Vagina (tissue), 2 donors: ENCODE measurements at places on chromosomes 4 and X.

- DNase-seq = no peak
Measured at GRCh38 chr4:184616633-184617551, 32.4 kb downstream of the CASP3 start.

- no peak for DNase-seq
Measured at GRCh38 chr4:111946800-111947199, 198.5 kb upstream of the FAM241A start.

DNA sequence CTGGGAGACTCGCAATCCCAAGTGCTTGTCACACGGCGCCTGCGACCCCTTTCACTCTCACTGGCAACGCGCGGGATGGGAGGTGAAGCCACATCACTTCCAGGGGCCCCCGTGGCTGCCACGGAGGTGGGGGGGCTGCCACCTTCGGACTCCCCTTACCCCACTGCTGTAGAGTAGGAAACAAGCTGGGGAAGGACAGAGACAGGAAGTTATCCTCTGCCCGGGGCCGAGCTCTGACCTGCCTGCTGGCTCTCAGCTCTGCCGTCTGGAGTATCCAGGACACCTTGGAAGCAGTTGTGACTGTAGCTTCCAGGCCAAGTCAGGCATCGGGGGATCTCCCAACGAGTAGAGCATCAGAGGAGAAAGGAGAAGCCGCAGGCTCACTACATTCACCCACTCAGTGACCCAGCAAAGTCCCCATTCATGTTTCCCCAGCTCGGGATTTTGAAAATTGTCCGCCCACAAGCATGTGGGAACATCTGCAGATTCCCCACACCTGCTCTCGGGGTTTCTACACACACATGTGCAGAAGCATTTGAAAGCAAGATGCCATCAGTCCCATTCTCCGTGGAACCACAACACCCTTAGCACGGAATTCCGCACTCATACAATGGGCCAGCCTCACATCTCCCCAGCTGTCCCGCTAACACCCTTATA, 10.8 kb downstream of the PDZD4 start:
- DNase-seq = no peak

DNA sequence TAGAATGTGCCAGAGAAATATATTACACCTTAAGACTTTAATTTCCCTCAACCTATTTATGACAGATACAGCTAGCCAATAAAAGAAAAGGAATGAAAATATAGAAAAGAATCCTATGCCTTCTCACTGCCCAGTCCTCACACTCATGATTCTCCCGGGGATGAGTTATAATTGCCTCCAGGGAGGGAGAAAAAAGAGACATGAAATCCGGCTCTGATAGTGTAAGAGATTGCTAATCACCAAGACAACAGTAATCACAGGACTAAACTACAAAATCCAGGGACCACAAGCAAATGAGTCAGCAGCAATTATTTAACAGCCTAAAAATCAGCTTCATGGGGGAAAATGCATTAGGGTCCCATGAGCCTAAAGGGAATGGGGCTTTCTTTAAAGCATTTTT, 95.9 kb upstream of the DUSP21 start:
- DNase-seq = no peak

DNA sequence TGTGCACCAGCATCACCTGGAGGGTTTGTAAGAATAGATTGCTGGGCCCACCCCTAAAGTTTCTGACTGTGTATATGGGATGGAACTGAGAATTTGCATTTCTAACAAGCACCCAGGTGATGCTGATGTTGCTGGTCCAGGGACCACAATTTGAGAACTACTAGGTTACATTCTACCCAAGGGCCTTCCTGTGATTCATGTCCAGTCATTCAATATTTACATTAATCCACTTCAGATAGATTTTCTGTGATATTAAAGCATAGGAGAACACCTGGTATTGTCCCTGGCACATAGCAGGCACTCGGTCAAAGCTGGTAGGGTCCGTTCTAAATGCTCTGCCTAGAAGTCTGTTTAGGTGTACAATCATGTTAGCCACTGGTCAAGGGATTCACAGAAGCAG, 19.5 kb upstream of the XPNPEP2 start:
- DNase-seq = no peak

GRCh38 chr4:177119021-177119471, 190.6 kb upstream of the NEIL3 start:
- DNase-seq = no peak

- no peak for DNase-seq
Measured at GRCh38 chrX:96763608-96764007, 79.0 kb downstream of the DIAPH2 start.

DNA sequence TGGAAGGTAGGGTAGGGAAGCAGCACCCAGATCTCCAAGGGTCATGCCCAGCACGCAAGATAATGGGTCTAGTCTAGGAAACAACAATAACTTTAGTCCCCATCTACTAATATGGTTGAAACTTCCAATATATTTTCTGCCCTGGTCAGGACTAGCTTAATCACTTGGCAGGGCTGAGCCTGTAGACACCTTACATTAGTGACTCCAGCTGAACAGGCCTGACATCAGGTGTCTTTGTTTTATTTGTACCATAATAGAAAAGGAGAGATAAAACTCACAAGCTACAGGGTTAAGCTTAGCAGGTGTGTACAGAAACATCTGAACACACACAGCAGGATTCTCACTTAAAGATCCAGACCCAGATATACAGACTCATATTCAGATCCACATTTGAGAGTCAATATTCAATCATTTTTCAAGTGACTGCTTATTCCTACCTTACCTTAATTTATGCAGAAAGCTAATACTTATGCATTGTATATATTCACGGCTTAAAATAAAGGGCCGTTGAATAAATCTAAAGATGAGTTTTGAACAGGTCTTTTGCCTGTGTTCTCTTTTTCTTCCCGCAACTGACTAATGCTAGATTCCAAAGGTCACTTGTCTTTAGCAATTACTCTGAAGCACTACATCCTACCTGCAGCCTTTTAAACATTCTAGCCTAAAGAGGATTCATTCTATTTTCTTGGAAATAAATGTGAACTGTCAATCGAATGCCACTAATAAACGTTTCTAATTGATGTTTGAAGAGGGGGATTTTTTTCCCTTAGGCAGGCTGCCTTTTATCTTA, 745.3 kb downstream of the RPA4 start:
- no peak for DNase-seq

GRCh38 chr4:181823645-181824044, 419.6 kb upstream of the TENM3 start:
- no peak for DNase-seq

- peak; percentile 58 for DNase-seq
Measured at GRCh38 chrX:69320116-69320515, 154.9 kb upstream of the PJA1 start.

DNA sequence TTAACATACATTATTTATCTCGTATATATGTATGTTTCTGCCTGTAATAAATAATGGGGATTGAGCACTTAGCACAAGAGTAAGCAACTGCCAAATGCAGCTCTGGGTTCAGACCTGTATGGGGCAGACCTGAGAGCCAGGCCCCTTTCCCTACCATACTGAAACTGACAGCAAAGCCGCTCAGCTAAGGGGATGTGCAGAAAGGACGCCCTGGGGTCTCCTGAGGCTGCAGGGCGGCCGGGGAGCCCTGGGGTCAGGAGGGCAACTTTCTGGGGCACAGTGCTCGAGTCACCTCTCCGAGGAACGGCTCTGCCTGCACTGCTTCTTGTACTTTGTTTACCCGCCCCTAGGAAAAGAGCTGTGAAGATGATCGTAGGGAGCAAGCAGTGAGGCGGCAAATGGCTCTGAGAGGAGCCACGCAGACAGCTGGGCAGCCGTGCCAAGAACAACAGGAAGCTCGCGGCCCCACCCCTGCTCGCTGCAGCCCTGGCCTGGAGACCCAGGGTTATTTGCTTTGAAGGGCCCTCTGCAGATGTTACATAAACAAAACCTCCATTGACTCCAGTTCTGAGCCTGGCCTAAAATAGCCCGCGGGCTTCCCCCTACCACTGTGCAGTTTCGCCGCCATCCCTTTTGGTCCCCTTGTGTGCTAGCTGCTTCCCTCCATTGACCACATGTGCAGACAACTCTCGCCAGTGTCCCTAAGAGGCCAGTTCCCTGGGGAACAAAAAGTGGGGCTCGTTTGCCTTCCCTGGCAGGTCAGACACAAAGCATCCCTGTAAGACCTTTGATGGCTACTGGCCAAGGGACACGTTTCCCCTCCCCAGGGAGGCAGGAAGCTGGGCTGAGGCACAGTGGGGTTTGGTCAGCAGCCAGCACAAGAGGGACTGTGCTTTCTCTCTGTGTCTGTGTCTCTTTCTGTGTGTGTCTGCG, 111.3 kb upstream of the LNX1 start:
- no peak for DNase-seq

- no peak for DNase-seq
Measured at GRCh38 chrX:108699368-108699767, 37.0 kb downstream of the IRS4 start.

DNA sequence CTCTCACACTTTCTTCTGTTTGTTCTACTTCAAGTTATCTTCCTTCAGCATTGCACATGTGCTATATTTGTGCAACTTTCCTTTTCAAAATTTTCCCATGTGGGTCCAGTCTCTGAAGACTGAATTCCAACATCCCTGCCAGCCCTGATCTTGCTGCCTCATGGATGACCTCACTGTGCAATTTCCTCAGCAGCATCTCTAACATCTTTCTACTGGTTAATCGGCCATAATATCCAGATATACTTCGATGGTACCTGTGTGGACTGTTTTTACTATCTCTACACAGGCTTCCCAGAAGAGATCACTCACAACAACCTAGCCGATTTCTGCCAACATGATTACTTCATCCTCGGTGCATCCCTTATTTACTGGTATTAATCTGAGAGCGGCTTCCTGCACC, 41.5 kb downstream of the GPM6A start:
- DNase-seq = no peak

DNA sequence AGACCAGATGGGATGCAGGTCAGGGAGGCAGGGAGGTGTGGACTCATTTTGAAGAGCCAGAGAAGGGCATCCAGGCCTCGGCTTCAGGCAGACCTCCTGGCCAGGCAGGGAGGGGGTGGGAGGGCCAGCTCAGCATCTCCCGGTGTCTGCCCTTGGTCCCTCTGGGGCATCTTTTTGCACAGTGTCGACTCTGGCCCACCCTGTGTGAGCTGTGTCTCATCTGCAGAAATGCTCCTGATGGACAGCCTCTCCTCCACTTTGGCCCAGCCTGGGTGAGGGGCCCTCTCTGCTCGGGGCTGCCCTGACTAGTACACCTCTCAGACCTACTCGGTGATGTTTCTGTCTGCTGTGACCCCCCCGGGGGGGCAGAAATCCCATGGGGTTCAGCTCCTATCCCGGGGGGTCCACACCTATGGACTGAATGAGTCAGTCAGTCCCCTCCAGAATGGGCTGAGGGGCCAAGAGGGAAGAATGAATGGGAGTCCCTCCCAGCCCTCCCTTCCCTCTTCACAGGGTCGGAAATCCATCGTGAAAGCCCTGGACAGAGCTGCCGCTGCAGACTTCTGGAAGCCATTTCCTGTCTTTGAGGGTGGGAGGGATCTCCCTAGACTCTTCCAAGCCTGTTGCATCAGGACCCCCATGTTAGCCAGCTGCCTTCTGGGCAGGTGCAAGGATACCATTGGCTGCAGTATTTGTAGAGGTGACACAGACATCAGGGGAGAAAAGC, 196.7 kb upstream of the PSAPL1 start:
- DNase-seq = no peak

GRCh38 chr4:173924561-173924960, 358.9 kb downstream of the FBXO8 start:
- no peak for DNase-seq

DNA sequence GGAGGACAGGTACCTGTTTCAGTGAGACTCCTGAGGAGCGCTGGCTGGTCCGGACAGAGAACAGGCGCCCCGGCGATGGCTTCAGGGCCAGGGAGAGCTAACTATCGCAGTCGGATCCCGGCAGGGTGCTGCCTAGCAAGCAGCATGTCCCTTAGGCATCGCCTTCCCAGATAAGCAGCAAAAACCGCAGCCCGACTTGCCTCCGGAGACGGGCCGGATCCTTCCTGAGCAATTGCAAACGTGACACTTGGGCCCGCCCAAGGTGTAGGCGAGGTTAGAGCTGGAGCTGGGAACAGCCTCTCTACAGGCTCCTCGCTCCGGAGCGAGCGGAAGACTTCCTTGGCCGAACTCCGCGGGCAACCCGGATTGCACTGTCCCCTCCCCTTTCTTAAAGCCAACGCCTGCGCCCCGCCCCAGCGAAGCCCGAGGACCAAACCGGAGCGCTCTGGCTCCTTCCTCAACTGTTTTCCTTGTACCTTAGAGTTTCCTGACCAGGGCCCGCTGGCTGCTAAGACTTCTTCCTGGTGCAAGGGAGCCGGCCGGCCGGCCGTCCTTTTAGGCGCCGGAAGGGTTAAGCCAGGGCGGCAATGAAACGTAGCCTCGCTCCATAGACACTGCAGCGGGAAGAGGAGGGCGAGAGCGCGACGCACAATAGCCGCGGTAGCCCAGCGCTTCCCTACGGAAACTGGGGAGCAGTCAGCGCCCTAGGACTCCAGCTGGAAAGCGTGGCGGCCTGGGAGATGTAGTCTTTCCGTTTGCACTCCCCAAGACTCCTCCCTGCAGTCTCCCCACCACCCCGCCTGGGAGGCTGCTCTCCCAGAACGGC, at the start of gene OPHN1:
Gene OPHN1 (minus strand): TSS at position 341 of the 826 bp plus-strand sequence. CDS start 475 bp downstream, outside the sequence.
- peak; percentile 89 for DNase-seq

DNA sequence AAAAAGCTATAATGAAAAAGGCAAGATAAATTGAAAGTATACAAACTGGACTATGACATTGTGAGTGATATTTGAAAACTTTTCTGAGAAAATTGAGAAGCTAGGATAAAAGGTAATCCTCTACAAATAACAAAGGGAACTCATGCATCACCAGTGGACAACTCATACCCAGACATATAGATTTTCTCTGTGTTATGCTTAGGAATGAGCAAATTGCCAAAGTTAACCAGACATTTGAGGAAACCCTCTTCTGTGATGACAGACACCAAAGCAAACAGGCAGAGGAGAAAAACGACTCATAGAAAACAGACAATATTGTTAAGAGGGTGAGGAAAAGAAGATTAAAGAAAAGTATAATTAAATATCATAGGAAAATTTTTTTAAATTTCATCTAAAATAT, 186.5 kb downstream of the MAB21L2 start:
- DNase-seq = no peak

- DNase-seq = no peak
Measured at GRCh38 chr4:73653695-73654106, 33.5 kb upstream of the RASSF6 start.

DNA sequence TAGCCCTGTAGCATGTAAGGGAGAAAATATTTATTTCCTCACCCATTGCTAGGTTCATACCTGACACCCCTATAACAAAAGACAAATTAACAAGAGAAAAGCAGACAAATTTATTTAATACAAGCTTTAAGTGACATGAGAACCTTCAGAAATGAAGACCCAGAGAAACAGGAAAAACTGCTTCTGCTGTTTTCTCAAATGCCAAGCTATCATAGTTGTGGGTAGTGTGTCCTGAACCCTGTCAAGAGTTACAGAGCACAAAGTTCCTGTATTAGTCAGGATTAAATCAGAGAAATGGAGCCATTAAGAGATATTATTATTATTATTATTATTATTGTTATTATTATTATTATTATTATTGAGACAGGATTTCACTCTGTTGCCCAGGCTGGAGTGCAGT, 17.5 kb downstream of the CCDC160 start:
- DNase-seq = no peak
